CMK (cell line): ENCODE measurements at places on chromosomes 16 and 17.
A peak's percentile ranks its signal among the peaks of the same experiment; 100 is the strongest.

DNA sequence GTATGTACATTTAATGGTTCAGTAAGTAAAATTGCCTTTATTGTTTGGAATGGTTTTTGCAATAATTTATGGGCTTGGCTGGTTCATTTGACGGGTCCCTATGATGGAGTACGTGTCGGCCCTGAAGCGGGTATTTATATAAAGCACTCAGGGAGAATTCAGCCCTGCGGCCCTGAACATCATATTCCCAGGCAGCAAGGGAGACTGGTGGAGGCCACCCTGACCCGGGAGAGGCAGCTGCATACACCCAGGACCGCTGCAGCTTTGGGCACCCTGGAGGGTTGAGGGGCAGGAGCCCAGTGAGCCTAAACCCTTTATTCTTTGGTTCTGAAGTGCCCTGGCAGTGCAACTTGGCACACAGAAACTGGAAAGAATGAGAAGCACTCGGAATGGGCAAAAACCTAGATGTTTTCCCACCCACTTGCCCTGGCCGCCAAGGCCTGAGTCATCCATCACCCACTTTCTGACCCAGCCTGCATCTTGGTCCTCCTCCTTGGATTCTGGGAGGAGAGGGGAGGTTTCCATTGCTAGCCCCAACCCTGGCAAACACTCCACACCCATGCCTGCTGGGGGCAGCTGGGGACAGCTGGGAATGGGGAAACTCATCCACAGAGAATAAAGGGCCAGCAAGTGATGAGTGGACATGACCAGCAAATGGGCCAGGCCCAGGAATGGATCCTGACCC, 162.2 kb upstream of the TNRC6C start:
- no peak for DNase-seq

DNA sequence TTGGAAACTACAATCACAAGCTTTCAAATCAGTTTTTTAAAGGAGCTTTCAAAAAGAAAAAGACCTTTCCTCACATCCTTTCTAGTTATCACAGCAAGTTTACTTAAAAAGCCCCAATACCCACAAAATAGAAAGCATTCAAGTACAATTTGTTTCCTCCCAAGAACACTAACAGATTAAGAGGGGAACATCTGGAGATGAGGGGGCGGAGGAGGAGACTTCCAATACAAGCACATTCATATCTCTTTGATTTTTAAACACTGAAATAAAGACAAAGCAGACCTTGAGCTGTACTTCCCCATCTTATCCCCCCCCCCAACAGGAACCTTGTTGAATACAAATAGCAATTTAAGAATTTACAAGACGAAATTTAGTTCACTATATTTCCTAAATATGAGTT, 2.0 kb downstream of the YWHAE start:
- DNase-seq: no peak

DNA sequence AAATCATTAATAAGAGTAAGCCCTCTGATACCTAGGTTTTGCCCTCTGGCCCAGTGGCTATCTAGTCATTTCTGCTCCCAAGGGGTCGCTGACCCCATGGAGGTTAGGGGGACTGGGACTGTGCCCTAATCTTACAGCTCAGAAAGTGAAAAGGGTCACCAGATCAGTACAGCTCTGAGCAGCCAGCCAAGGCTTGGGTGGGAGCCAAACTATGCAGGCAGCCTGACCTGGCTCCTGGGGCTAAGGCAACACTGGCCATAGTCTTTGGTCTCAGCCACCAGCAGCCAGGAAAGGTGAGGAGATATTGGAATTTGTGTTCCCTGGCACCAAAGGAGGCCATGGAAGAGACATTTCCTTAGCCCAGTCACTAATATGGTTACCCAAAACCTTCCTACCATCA, 67.6 kb downstream of the ASIC2 start:
- DNase-seq: no peak

DNA sequence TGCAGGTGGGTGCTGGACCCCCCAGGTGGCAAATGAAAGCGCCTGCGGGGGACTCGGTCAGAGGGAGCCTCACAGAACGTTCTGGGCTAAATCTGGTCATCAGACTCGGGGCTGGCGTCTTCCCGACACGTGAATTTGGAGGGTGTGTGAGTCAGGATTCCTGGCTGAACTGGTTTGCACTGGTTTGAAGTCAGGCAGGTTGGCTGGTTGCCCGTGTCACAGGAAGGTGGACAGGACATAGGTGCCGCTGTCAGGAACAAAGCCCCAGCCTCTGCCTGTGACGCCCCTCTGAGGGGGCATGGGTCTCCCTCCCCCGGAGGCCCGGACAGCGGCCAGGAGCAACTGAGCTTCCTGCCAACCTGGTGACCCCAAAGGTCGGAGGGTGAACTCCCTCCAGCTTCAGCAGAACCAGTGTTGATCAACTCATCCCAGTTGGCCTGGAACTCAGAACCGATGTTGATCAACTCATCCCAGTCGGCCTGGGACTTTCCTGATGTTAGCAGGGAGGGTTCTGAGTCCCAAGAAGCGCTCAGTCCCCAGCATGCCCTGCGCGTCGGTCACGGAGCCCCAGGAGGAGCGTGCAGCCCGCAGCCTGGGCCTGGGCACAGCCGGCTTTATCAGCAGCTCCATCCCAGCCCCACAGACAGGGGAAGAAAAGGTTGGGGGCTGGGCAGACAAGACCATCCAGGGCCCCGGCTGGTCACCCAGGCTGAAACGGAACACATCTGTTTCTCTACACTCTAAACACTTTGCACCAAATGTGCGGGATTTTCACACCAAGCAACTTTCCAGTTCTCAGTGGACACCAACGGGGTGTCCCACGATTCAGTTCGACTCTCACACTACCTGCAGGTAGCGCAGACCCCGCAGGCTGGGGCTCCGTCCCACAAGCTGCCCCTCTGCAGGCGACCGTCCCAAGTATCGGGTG, 14.4 kb upstream of the METRNL start:
- no peak for DNase-seq

GRCh38 chr16:56985288-56985961, 3.9 kb upstream of the NLRC5 start:
- no peak for DNase-seq

DNA sequence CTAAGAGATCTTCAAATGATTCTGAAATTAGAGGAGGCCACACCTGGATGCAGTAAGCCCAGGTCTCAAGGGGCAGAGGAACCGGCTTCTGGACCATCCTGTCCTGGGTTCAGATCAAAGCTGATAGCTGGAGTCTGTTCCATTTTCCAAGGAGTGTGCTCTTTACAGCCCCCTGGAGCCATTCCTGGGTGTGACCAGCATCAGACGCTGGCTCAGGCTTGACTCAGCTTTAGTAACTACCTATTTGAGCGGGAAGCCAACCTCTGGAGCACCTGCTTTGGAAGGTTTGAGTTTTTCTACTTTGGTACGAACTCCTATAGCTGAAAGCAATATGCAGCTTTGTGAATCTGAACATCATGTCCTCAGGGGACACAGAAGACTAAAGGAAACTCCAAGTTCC, 12.9 kb upstream of the BBS2 start:
- DNase-seq: no peak

GRCh38 chr17:55405600-55405999, 16.0 kb downstream of the MMD start:
- no peak for DNase-seq

DNA sequence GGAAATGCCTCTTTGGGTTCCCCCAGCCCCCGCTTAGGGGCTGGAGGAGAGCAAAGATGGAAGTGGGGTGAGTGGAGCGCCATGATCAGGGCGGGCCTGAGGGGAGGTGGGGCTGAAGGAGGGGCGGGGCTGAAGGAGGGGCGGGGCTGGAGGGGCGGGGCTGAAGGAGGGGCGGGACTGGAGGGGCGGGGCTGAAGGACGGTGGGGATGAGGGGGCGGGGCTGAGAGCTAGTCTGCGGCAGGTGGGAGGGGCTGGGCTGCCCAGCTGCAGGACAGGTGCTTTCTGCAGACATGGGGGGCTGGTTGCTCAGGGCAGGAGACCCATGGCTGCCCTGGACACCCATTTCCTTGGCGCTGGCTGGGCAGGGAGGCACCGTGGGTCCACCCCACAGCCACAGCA, 39.1 kb upstream of the PABPN1L start:
- no peak for DNase-seq

- no peak for DNase-seq
Measured at GRCh38 chr17:4008441-4009185, 44.4 kb upstream of the ATP2A3 start.

GRCh38 chr16:48180868-48181480, 25.2 kb upstream of the ABCC12 start:
- no peak for DNase-seq

- DNase-seq: no peak
Measured at GRCh38 chr17:2042933-2043332, 1.1 kb downstream of the OVCA2 start.

DNA sequence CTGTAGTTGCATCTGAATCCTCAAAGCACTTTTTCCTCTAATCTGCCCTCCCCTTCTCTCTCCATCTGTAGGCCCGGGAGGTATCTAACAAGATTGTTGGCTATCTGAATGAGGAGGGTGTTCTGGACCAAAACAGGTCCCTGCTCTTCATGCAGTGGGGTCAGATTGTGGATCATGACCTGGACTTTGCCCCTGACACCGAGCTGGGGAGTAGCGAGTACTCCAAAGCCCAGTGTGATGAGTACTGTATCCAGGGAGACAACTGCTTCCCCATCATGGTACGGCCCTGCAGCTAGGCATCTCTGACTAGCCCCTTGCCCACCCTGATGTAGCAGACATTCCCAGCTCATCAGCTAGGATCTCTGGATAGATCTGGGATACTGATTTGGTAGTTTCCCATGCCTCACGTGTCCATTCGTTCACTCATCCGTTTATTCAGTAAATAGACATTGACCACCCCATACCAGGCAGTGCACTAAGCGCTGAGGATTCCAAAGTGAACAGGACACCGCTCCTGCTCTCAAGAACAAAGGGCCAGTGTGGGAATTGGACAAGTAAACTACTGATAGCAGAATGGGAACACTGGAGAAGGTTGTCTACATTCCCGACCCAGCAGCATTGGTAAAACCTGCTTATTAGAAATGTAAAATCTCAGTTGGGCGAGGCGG, 12.1 kb downstream of the LPO start:
- no peak for DNase-seq

GRCh38 chr16:87723226-87723623, 42.6 kb downstream of the KLHDC4 start:
- peak; percentile 22 for DNase-seq

- DNase-seq: no peak
Measured at GRCh38 chr17:35713069-35713728, 18.2 kb upstream of the RASL10B start.

- DNase-seq: no peak
Measured at GRCh38 chr17:71267668-71268067, 853.2 kb upstream of the SOX9 start.

- no peak for DNase-seq
Measured at GRCh38 chr17:60579090-60579489, 20.9 kb upstream of the PPM1D start.

GRCh38 chr16:8519179-8519578, 71.1 kb downstream of the TMEM114 start:
- no peak for DNase-seq

DNA sequence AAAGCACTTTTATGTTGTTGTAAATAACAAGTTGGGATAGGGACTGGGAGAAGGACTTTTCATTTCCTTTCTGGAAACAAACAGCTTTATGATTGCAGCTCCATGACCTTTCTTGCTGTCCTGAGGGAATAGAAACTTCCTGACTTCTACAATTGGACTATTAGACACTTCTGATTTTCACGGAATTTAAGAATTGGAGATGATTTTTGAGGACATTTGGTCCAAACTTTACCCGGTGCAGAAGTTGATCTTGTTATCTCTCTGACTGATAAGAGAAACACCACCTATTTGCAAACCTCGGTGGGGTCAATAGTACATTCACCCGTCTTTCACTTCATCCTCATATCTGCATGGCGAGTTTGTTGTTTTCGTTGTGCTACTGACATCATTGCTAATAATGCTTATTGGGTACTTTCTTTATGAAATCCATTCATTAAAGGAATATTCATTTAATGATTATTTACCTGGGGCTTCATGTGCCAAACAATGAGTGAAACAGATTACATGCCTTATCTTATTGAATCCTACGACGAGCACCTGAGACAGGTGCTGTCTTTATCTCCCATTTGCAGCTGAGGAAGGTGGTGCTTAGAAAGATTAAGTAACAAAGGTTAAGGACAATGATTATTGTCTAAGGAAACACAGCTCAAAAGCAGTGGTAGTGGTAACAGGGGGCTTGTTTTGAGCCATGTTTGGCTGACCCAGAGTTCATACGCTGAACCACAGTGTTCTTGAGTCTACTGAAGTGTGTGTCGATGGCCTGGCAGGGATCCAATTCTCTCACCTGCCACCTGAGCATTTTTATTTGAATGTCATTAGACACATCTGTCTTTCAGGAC, 176.9 kb upstream of the FAM20A start:
- DNase-seq: no peak

GRCh38 chr16:83420206-83420760, 387.5 kb upstream of the HSBP1 start:
- DNase-seq: peak; percentile 2

DNA sequence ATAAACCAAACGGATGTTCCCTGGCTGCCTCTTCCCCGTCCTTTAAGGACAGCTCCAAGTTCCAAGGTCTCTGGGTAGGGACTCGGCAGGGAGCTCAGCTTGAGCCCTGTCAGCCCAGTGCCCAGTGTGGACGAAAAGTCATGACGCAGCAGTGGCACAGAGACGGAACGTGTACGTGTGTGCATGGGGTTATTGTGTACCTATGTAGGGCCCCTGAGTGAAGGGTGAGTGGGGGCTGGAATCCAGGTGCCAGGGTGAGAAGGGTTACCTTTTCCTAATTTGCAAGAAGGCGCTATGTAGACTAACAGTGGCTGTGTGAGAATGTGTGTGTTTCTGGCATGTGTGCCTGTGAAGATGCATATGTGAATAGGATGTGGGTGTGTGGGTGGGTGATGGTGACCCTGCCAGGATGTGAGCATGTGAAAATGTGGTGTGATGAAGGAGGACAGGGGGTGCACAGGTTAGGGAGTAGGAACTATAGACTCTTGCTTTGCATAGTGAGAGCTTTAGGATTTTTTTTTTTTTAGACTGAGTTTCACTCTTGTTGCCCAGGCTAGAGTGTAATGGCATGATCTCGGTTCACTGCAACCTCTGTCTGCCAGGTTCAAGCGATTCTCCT, 6.0 kb downstream of the SCN4A start:
- DNase-seq: no peak

GRCh38 chr16:5635331-5635730, 537.7 kb upstream of the EEF2KMT start:
- DNase-seq: no peak

- DNase-seq: no peak
Measured at GRCh38 chr16:85149776-85150175, 37.5 kb upstream of the CIBAR2 start.

DNA sequence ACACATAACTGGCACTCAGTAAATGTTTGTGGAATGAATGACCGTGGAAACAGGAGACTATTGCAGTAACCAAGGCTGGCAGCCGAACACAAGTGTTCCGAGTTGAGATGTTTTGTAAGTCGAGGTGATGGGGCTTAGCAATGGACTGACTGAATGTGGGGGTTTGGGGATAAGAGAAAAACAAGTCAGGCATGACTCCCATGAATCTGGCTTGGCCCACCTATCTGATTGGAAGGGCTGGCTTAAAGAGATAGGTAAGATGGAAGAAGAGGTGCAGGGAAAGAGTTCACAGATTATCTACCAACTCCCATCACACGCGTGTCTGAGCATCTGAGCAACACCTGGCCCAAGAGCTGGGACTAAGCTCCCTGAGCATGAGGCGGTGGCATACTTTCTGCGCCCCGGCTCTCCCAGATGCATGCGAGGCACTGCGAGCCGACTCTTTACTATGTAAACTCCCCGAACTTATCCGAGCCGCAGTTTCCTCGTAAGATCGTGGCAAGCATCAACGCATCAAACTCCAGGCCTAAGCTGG, 539 bp downstream of the IFT20 start:
- no peak for DNase-seq

GRCh38 chr16:19883296-19883965, 1.2 kb downstream of the GPRC5B start:
- no peak for DNase-seq

GRCh38 chr17:79331492-79331891, 256.9 kb downstream of the ENGASE start:
- no peak for DNase-seq
